ENCODE measurements at places on chromosomes 4 and X.

DNA sequence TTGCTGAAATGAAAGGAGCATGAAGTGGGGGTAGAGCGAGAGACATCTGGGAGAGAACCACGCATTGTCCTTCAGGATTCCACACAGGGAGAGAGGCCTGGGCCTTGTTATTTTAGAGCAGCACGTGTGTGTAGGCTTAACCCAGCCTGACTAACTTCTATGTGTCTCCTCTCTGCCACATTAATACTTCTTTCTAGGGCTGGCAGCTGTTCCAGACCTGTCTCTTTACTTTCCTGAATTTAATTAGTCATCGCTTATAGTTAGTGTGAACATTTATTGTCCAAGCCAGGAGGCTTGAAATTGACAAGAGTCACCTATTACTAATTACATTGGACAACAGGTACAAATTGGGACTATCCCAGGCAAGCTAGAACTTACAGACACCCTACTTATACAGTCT lies 51.3 kb downstream of the SMAD1 start:
- no peak for DNase-seq

GRCh38 chr4:108850219-108850649 lies 87.4 kb upstream of the ETNPPL start:
- no peak for DNase-seq

DNA sequence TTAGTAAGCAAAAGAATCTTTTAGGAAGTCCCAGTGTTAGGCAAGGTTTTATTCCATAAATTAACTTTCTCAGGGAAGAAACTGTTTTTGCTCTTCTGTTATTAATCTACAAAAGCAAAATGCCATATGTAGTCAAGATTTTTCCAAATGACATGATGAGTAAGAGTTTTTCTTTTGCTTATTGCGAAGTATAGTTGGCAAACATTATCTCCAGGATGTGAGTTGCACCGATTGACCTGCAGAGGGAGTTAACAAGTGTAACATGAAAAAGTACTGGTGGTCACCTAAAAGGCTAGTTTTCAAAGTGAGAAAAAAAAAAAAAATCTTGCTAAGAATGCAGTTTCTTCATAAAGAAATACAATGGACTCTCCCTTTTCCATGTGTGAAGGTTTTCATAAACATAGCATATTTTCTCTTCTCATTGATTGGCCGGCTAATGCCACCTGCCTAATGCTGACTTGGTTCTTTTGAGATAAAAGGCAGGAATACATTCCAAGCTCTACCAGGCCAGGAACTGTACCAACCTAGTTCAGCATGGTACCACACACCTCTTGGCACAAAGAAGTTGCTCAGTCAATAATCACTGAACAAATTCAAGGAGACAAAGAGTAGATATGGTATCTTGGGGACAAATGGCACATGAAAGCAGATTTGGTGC lies 100.2 kb downstream of the LNX1 start:
- no peak for DNase-seq

DNA sequence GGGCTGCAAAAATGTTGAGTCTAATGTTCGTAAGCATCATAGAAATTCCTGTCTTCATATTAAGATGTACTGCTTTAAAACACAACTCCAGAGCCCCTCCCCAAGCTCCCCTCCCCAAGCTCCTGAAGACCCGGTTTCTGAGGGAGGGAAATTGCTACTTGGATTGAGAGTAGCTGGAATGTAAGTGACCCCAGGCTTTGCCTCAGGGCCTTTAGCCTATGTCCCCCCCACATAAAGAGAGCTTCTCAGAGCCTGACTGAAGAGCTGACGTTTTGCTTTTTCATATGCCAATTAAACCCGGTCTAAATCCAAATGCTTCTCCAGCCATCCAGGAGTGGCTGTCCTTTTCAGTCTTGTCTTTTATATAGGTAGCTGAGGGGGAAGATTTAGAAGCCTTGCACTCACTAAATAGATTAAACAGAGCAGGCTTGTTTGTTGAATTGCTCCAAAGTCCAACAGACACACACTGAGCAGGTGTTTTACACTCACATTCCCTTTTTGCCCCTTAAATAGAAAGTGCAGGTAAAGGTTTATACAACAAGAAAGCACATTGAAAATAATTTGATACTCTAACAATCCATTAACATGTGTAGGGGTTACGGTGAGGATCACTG lies 19.6 kb downstream of the ARX start:
- no peak for DNase-seq

DNA sequence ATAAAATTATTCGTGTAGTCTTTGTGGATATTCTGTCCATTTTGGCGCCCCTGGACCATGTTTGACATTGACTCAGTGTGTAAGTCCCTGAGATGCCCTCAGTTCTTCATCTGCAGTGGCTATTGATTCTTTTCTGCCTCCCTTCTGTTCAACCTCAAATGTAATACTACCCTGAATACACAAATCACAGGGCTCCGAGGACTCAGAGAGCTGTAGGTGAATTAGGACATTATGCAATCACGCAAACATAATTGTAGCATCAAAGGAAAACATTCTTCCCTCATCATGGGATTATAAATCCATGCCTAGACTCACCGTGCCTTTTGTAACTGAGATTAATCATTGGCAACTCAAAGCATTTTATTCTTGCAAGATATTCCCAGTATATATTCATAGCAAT lies 161.4 kb upstream of the PACRGL start:
- no peak for DNase-seq

DNA sequence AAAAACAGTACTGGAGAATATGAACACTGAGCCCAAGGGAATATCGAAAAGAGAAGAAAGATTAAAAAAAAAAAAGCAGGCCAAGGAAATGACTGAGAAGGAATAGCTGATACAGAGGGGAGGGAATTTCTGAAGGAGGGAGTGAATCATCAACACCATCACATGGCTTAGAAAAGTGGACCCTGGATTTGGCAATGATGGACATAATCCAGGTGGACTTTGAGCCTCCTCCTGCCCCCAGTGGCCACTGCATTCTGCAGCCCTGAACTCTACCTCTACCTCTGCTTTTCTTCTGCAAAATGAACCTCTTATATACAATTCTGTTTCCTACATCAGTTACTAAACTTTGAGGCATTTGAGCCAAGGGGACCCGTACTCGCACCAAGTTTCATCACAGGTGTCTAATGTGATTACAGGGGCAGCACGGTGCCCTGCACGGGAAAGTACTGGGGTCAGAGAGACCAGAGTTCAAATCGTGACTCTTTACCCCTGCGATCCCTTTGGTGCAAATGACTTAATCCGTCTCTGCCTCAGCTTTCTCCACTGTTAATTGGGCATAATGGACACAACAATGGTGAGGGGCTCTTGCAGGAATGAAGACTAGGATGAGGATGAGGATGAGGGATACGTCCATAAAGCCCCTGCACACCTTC lies 1.1 kb downstream of the OCIAD2 start:
- no peak for DNase-seq

DNA sequence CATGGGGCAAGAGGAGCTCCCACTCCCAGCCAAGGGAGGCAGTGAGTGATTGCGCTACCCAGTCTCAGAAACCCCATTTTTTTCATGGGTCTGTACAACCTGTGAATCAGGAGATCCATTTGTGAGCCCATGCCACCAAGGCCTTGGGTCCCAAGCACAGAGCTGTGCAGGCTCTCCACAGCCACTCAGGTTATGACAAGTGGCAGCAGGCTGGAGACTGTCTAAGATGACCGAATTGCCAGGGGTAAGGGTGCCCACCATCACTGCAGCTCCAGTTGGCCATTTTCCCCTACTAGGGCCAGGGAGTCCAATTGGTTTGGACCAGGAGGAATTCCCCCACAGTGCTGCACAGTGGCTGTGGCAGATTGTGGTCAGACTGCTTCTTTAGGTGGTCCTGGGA lies 407.5 kb upstream of the KLHL4 start:
- DNase-seq = no peak

DNA sequence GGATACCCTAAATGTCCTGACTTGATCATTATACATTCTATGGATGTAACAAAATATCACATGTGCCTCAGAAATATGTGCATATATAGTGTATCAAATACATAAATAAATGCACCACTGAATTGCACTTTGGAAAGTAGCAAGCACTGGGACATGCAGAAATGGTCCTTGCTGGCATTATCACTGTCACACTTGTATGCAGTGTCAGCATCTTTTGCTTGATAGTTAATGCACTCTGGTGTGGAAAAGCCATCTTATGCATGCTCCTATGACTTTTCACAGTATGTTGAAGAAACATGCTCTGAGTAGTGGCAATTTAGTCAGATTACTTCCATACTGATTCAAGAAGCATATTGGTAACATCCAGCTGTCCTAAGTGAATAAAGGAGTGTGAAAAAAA lies 27.5 kb upstream of the REPS2 start:
- DNase-seq = no peak

GRCh38 chr4:134883831-134884449 lies 682.4 kb upstream of the PABPC4L start:
- no peak for DNase-seq

- no peak for DNase-seq
Measured at GRCh38 chr4:89001647-89002445, 55.1 kb downstream of the FAM13A start.
